Lung microvascular endothelial cell (primary cell): ENCODE measurements at places on chromosomes 7 and 10. TPM values are rescaled to one million over a fixed set of nuclear protein-coding genes. Genes with fewer than 3 reads are reported as not detected.

Gene EN2
- total RNA-seq: not detected in 2 replicates

Gene GNGT1
- total RNA-seq: not detected in 2 replicates

Gene STAG3
- total RNA-seq: 0.20 and 0.22 TPM in 2 replicates

Gene NCF1
- total RNA-seq: not detected in 2 replicates

Gene PPP1R9A
- total RNA-seq: 5.0 and 9.9 TPM in 2 replicates

Gene ABCA13
- under 0.01 TPM in 1 of 2 replicates, not detected in the other for total RNA-seq

Gene NEURL1
- total RNA-seq: not detected in 2 replicates

Gene SLC29A3
- 1.3 and 2.6 TPM in 2 replicates for total RNA-seq

Gene PGAM2
- total RNA-seq: under 0.01 TPM in 1 of 2 replicates, not detected in the other

Gene SUPV3L1
- total RNA-seq: 13.1 and 20.8 TPM in 2 replicates

Gene CEP55
- total RNA-seq: 6.2 and 18.7 TPM in 2 replicates
